NCI-H1105 treated with DMSO at 0.1 percent for 48 hours (cell line): ENCODE measurements at places on chromosomes 1 and 21.

DNA sequence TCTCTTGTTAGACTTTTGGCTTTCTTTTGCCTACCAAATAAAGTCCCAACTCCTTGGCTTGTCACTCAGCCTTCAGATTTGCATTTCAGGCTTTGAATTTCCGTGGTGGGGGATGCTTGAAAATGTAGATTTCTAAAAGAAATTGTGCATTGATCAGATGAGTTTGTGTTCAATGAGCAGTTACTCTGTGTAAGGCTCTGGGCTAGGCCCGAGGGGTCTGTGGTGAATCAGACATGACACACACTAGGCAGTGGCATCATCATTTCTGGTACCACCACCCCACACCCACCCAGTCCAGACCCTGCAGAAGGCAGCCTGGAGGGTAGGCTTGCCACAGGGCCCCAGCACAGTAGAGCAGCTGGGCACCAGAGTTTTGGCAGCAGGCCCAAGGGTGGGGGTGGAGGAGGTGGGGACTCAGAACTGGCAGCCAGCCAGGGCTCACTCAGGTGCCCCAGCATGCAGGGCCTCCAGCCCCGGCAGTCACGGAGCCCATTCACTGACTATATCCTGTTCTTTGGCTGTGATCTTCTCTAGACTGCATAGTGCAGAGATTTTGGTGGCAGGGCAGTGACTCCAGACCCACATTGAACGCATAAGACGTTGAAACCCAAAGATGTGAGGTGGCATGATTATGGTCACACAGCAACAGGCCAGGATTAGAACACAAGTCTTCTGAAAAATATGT lies 97.2 kb upstream of the ARTN start:
- DNase-seq: peak; percentile 95

DNA sequence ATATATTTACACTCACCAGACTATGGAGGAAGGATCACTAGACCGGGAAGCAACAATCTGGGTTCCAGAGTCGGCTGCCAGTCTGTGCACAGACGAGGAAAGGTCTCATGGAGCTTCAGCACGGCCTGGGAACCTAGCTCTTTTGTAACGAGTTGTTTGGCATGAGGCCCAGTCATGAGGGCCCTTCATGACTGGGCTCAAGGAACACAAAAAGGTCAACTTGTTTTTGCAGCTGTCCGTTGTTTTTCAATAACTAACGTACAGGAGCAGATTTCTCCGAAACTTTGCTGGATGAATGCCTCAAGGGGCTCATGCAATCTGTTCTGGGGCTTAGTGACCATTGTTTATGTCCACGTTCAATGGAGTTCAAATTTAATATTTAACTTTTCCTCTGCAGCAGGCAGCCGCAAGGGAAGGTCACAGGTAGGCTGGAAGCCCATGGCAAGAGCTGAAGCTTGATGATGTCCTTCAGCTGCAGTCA lies 5.9 kb upstream of the STUM start:
- DNase-seq: peak; percentile 62

DNA sequence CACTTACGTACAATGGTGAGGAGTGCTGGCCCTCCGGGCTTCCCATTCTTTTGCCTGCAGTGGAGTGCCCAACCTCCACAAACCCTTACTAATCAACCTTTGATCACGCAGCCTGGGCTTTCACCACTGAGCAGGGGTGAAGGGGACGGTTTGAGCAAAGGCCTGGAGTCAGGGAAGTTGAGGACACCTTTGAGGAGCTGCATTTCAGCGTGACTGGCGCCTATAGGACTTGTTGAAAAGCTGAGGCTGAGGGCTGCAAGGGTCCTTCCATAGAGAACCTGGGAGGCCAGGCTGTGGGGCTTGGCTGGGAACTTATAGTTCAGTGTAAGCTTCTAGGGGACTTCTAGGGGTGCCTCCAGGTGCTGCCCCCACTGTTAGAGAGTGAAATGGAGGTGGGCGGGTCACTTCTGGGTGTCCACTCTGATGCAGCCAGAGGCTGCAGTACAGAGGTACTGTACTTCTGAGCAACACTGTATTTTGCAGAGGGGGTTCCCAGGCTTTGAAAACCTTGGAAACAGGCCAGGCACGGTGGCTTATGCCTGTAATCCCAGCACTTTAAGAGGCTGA lies 9.8 kb downstream of the SYTL1 start:
- DNase-seq: no peak

- DNase-seq: no peak
These were observed 14.5 kb downstream of the AUNIP start for GRCh38 chr1:25844536-25845337.

GRCh38 chr1:55670331-55671082 lies 455.3 kb upstream of the USP24 start:
- no peak for DNase-seq
